ENCODE measurements at places on chromosomes 7 and 10. TPM values are rescaled to one million over a fixed set of nuclear protein-coding genes. Genes with fewer than 3 reads are reported as not detected.

Gene MLXIPL
- total RNA-seq, result not detected

Gene IMPDH1
- 70.4 TPM for total RNA-seq

Gene LRRC18
- total RNA-seq, result not detected

Gene TWIST1
- not detected for total RNA-seq

Gene CYP3A4
- not detected for total RNA-seq

Gene DCLRE1A
- 20.2 TPM for total RNA-seq

Gene AKR1C8
- total RNA-seq, result not detected

Gene VENTX
- not detected for total RNA-seq

Gene CTAGE4
- 1.8 TPM for total RNA-seq

Gene WDFY4
- 0.35 TPM for total RNA-seq

Gene BLNK
- total RNA-seq, result not detected

Gene GPR26
- total RNA-seq, result not detected

Gene NEURL1
- 1.5 TPM for total RNA-seq

Gene HOXA4
- total RNA-seq, result not detected

Gene PRTFDC1
- total RNA-seq, result 1.6 TPM

Gene PVRIG
- total RNA-seq, result 24.5 TPM

Gene TBXAS1
- total RNA-seq, result 2.1 TPM

Gene FAM171A1
- 4.2 TPM for total RNA-seq

Gene NPC1L1
- not detected for total RNA-seq

Gene C10orf105
- 0.04 TPM for total RNA-seq

Gene MOGAT3
- not detected for total RNA-seq

Gene TMEM72
- not detected for total RNA-seq

Gene TRDMT1
- 9.8 TPM for total RNA-seq

Gene PTN
- not detected for total RNA-seq

Gene CDC123
- 162 TPM for total RNA-seq

Gene SLC13A1
- not detected for total RNA-seq

Gene LIPK
- not detected for total RNA-seq

Gene CUL1
- 93.4 TPM for total RNA-seq

Gene ITIH2
- not detected for total RNA-seq

Gene HOXA11
- not detected for total RNA-seq

Gene HYAL4
- total RNA-seq, result not detected

Gene ABHD11
- total RNA-seq, result 26.5 TPM

Gene DKK1
- not detected for total RNA-seq

Gene HIP1
- total RNA-seq, result 7.4 TPM

Gene AS3MT
- total RNA-seq, result not detected

Gene HMX2
- total RNA-seq, result not detected

Gene CCDC146
- total RNA-seq, result 1.5 TPM

Gene DDC
- not detected for total RNA-seq

Gene PRPS1L1
- total RNA-seq, result not detected
